ENCODE measurements at places on chromosomes 16 and 17.

DNA sequence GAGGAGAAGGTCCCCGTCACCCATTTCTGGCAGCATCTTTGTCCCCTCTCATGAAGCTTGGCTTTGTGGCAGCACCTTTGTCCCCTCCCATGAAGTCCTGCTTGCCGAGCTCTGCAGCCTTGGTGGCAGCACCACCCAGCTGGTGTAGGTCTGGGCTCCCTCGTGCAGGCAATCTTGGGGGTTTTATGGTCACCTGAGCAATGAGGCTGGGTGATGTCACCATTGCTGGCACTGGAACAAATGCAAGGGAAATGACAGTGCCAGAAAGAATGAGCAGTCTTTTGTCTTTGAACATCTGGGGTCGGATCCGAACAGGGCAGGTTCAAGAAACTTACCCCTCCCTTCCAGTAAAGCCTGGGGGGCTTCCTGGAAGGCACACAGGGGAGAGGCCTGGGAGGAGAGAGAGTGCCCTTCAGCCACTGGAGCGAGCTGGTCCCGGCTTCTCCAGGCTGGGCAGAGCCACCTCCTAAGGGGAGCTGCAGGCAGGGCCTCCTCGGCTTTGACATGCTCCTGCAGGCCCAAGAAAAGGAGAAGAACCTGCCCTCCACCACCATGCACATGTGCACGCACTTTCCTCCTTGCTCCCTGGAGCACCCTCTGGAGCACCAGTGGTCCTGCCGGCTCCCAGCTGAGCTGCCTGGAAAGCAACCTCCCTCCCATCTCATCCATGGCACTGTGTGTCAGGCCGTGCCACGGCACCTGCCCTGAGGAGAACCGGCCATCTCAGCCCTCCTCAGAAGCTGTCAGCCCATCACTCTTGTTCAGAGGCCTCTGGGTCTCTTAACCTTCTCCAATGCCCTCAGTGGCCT is 16.0 kb downstream of the BTBD17 start:
- no peak for DNase-seq

DNA sequence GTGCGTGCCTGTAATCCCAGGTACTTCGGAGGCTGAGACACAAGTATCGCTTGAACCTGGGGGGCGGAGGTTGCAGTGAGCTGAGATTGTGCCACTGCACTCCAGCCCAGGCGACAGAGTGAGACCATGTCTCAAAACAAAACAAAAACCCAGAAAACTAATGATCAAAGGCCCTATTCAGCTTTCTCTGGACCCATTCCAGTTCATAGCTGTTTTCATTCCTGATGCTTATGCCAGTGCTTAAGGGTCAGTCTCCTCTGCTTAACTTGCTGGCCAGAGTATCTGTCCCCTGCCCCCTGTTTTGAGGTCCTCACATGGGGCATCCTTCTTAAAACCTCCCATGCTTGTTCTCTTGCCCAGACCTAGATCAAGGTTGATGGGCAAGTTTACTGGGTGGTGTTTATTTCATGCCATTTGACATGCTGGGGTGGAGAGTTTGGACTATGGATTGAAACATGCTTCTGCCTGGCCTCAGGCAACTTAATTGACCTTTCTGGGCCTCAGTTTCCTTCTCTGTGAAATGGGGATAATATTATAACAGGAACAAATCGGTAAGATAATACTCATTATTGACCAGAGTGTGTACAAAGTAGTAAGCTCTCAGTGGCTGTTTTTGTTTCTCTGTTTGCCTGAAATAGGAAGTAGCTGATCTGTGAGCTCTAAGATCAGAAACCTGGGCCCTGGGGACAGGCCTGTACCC is 369.8 kb downstream of the CPPED1 start:
- DNase-seq = no peak

DNA sequence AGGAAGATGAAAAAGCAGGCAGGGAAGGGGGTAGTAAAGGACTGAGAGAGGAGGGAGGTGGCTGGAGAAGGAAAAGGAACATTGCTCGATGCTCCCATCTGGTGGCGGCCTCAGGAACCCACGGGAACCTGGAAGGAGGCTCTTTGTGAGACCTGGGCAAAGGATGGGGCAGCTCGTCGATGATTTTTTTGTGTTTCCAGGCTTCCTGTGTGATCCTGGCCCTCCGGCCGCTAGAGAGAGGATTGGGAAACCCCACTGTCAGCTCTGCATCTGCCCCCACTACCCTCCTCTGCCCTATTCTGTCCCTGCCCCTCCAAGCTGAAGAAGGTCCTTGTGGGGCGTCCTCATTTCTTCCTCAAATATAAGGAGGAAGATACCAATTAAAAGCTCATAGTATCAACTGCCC is 6.6 kb downstream of the WFIKKN2 start:
- DNase-seq = peak; percentile 56

DNA sequence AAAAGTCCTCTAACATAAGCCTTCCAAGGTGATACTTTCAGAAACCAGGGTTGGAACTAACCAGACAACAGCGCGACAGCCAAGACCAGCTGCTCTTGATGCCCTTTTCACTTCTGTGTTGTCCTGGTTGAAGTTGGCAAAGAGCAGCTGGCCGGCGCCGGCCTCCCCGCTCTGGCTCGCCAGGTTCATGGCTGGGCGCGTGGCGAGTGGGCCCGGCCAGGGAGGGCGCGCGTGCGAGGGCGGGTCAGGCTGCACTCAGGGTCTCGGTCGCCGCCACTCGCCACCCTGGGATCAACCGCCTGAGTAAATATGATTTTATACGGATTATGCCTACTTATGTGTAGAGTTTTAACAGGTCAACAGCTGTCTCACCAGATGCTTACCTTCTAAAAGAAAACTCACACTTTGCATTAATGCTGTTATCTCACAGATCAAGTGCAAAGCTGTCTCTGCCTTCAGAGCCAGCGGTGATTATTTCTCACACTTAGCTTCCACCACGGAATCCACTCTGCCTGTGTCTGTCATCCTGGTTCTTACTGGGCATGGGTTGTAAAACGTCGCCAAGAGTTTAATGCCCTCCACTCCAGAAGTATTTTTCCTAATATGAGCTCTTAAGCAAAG is 13.5 kb downstream of the KCTD2 start:
- no peak for DNase-seq

DNA sequence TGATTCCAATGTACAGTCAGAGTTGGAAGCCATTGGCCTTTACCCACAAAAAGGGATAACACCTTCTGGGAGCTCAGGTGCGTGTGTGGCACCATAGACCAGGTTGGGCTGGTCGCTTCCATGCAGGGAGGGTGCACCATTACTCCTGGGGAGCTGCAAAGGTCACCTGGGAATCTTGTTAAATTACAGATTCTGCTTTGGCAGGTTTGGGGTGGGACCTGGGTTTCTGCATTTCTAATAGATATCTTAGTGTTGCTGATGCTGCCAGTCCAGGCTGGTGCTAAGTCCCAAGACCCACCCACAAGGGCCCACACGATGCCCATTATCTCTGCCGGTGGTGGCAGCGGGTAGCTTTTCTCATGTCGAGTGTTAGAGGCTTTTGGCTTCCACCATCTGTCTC is 148.3 kb upstream of the CACNG5 start:
- no peak for DNase-seq

GRCh38 chr17:75820094-75821080 is 23.8 kb downstream of the UNC13D start:
- DNase-seq = no peak

- DNase-seq = no peak
Measured at GRCh38 chr17:12743046-12743445, 46.3 kb upstream of the ARHGAP44 start.

DNA sequence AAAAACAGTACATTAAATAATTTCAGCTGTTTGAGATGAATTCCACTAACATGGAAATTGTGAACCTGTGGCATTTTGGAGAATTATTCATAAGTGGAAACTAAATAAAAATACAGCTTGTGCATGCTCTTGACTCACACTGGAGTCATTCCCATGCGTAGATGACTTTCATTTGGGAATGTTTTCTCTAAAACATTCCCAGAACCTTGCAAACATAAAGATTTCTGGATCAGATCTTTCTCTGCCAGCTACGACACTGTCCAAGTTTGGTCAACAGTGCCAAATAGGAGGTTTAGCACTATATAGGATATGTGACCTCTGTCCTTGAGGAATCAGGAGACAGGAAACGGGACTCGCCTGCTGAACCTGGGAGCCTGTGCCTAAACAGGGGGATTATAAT is 400.9 kb downstream of the SLC39A11 start:
- no peak for DNase-seq

GRCh38 chr16:77863250-77863649 is 74.9 kb downstream of the VAT1L start:
- DNase-seq = no peak

- no peak for DNase-seq
Measured at GRCh38 chr17:42779936-42780850, at the start of gene WNK4. Gene WNK4 (plus strand): TSS chr17:42780610. CDS start chr17:42780699, 89 bp downstream.

GRCh38 chr16:60073376-60073775 is 1339.3 kb upstream of the GOT2 start:
- DNase-seq = no peak

GRCh38 chr17:45265821-45266220 is 3.9 kb upstream of the SPATA32 start:
- no peak for DNase-seq

DNA sequence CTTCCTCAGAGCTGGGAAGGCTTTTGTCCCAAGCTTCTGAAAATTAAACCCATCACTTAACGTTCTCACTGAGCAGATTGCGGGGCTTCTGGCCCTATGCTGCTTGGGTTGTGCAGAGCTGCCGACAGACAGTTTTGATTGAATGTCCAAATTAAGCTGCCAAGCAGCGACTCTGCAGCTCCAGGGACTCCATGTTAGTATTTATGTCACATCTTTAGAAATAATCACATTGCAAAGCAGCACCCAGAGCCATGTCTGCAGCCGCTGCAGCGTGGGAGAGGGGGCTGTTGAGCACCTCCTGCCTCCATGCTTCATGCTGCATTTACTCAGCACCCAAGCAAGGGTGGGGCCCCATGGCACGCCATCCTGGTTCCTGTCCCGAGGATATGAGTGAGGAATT is 178.2 kb upstream of the CACNG3 start:
- no peak for DNase-seq

- DNase-seq = no peak
Measured at GRCh38 chr17:79337053-79337452, 262.4 kb downstream of the ENGASE start.

DNA sequence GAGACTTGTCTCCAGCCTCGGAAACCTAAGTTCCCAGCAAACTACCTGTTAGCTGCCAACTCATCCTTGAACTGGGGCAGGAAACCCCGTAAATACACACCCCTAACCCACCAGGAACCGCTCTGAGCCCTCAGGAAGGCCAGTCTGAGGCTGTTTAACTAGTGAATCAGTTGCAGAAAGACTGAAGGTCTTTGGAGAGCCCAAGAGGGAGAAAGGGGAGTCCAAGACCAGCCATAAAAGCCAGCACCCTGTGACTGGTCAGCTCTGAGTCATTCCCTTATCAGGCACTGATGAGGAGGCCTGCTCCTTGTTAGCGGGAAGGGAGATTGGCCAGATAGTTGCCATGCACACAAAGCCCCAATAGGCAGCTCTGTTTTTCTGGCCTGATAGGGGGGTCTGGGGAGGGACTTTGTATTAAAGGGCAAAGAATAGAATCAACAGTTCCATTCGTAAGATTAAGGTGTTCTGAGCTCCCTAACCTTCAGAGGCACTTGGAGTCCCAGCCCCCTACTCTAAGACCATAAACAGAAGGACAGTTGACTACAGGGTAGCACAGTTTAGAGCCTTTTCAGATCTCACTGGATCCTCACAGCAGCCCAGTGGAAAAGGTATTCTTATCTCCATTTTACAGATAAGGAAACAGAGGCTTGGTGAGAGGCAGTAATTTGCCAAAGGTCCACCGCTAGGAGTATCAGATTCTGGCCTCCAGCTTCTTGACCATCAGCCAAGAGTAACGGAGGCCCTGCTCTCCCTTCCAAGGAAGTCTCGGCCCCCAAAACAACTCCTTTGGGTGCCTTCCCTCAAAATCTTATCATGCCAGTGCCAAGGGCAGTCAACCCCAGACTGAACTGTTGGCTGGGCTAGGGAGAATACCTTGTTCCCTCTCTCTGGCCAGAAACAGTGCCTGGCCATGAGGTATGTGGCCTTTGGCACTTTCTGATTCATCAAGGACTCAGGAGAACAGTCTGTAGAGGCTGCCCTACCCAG is 2.2 kb upstream of the KRT19 start:
- DNase-seq = no peak

DNA sequence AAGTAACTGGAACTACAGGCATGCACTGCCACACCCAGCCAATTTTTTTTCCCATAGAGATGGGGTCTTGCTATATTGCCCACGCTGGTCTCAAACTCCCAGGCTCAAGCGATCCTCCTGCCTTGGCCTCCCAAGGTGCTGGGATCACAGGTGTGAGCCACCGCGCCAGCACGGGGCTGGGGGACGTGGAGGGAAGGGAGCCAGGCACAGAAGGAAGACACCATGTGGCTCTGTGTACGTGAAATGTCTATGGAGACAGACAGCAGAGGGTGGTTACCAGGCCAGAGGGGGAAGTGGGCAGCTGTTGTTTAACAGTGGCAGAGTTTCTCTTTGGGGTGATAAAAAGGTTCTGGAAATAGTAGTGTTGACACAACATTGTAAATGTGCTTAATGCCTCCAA is 4.6 kb upstream of the PIEZO1 start:
- no peak for DNase-seq

DNA sequence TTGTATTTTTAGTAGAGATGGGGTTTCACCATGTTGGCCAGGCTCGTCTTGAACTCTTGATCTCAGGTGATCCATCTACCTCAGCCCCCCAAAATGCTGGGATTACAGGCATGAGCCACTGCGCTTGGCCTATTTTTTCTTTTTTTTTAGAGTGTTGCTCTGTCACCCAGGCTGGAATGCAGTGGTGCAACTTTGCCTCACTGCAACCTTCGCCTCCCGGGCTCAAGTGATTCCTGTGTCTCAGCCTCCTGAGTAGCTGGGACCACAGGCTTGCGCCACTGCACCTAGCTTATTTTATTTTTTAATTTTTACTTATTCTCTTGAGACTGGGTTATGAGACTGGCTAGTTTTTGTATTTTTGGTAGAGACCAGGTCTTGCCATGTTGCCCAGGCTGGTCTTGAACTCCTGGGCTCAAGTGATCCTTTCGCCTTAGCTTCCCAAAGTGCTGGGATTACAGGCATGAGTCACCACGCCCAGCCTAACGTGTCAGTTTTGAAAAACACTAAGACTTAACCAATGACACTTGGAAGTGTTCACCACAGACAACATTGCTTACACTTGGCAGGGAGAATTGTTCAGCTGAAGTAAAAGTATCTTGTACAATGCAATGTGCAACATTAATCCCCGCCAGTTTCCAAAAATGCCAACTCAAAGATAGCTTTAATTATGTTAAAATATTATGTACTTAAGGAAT is 26.9 kb downstream of the ATAD5 start:
- DNase-seq = no peak

- DNase-seq = no peak
Measured at GRCh38 chr16:68884401-68884800, 41.1 kb downstream of the TANGO6 start.

DNA sequence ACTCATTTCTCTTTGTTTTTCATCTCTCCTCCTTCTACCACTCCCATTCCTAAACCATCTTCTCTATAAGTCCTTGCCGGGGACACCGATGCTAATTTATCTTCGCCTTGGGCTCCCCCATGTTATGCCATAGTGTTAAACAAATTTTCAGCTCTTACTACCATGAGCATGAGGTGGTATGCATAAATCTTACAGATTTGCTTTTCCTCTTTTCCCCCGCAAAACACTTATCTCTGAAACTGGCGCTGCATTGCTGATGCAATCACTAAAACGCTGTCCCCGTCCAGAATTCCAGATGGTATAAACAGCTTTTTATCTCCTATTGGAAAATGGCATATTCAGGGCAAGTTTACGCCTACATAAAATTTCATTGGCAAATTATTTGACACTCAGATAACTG is 673.6 kb upstream of the CDH8 start:
- DNase-seq = no peak

GRCh38 chr17:59365383-59365981 is 34.0 kb downstream of the YPEL2 start:
- DNase-seq = no peak

GRCh38 chr16:80163339-80163738 is 377.5 kb upstream of the DYNLRB2 start:
- no peak for DNase-seq

Measured in NCI-H1930 (cell line).